ENCODE measurements at places on chromosomes 7 and 10.

- no peak for DNase-seq
Measured at GRCh38 chr7:106597751-106598546, 63.0 kb downstream of the CCDC71L start.

- no peak for DNase-seq
Measured at GRCh38 chr7:67764289-67764688, 767.7 kb downstream of the TYW1 start.

DNA sequence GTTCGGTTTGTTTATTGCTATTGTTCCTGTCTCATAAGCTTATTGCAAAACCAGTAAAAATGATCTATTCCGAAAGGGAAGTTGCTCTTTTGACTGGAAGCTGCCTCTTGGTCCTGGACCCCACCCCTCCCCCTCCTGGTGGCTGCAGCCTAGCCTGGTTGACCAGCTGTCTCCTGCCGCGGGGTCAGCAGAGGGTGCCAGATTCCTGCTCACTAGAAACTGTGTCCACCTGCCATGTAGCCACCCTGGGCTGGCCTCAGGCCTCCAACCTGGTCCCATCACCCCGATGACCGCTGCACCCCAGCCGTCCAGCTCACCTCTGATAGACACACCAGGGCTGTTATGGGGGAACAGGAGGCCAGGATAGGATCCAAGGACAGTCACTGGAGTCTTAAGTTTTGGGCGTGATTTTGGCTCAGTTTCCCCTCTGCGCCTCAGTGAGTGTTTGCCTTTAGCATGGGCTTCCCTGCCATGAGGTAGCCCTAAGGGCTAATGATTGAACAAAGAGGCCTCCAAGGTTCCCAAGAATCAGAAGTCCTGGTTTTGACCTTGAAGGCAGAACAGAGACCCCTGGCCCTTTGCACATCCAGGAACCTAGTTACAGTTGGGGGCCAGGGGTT, 32.9 kb upstream of the SLF2 start:
- DNase-seq: no peak

DNA sequence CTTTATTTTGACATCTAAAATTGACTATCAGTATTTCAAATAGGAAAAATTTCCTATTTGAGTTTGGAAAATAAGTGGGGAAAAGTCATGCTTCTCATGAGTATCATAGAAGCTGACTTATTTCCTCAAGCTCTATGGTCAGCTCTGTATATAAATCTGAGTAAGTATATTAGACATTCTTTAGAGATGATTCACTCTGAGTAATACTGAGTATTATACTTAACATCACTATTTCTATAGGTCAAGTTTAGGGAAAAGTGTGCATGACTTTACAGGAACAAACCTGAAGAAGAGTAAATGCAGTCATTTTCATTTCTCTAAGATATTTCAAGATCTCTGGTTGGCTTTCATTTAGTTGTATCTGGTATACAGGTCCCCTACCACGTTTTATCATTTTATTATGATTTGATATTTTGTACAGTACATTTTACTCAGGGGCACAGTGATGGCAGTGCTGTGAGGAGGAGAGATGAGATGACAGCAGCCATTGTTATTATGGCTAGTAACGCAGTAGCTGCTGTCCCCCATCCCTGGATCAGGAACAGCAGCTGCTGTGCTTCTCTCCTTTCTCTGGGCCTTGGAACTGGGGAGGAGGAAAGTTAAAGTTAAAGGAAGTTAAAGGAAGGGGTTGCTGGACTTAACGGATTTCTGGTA, 15.2 kb downstream of the SND1 start:
- no peak for DNase-seq

- DNase-seq: no peak
Measured at GRCh38 chr7:128831994-128832879, 2.0 kb downstream of the FLNC start.

DNA sequence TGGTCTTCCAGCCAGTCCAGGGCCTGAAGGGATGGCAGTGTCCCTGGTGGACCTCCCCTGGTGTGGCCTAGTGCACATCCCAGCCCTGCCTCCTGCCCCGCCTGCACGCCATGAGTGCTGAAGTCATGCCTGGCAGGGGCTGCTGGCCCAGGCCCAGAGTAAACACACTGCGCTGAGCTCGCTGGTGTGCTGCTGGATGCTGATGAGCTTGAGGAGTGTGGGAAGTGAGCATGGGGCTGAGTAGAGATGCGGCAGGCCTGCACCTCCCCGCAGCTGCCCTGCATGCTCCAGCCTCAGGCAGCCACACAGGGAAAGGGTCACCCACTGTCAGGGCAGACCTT, 43.2 kb downstream of the HTRA1 start:
- DNase-seq: no peak

DNA sequence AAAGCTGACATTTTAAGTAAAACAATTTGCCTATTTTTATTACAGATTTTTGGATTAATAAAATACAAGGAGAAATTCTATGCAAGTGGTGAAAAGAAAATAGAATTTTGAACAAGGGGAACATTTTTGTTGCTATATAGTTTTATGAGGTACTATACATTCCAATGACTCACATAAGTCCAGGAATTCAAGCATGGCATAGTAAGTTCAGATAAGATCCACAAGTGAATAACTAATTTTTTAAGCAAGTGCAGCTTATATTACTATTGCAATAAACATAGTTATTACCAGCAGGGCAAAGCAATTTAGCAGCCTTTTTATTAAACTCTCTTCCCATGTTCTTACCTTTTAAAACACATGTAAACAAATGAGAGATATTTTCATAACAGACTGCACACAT, 1123.5 kb upstream of the LRRN3 start:
- no peak for DNase-seq

DNA sequence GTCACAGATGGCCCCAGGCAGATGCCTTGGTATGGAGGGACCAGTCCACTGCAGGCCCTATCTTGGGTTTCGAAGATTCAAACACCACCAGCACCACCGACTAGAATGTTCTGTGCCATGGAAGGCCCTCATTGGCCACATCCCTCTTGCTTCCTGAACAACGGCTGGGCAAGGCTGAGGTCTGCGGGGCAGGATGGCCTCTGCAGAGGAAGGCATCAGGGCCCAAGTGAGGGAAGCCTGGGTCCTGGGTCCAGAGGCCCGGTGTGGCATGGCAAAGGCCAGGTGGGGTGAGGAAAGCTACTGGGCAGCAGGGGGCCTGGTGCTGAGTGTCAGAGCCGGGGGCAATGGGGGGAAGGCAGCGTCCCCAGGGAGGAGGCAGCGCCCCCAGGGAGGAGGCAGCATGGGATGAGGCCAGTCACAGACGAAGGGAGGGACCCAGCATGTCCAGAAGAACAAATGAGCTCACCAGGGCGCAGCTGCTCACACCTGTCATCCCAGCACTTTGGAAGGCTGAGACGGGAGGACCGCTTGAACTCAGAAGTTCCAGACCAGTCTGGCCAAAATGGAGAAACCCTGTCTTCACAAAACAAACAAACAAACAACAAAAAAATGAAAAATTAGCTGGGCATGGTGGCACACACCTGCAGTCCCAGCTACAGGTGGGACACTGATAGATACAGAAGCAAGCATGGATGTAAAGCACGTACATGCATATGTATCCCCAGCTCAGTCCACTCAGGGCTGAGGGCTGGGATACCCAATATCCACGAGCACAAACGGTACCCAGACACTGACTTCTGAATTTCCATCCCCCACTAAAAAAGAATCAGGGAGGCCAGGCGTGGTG, 64.4 kb downstream of the PROSER2 start:
- DNase-seq: no peak

DNA sequence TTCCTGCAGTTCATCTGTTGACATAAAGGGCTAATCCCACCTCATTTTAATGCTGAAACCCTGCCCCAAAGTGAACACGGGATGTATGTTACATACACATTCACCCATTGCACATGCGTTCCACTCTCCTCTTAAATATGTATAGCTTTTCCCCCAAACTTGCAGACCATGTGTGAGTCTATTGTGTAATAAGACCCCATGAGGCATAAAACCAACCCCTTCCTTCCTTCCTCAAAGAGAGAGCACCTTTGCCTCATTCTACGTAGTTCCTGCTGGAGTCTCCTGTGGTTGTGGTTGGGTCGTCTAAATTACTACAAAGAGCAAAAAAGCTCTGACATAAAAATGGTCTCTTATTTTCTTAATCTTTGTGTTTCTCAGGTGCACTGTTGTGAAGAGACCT, 345.7 kb upstream of the KLF6 start:
- no peak for DNase-seq

GRCh38 chr7:108072116-108072515, 58.0 kb downstream of the LAMB4 start:
- no peak for DNase-seq

DNA sequence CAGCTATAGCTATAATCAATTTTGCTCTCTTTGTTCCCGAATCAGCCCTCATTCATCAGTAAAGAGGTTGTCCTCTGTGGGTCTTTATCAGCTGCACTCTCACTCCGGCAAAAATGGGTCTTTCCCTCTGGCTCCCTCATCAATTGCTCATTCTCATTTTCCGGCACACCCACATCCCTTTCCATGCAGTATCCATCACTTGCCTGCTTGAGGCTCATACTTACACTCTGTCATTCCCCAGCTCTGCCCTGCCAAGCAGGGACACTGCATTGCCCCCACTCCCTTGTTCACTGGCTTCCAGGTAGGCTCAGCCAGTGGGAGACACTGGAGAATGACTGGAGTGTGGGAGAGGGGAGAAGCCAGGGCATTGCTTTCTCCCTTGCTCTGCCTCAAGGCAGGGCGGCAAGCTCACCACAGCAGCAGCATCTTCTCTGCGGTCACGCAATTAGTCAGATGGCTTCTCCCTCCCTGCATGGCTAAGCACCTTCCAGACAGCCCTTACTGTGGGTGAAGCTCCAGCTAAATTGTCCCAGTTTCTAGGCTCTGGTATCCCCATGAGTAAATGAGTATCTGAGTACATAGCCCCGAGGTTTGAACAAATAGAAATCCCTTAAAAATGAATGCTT, 470.7 kb upstream of the LRRN3 start:
- no peak for DNase-seq

GRCh38 chr10:60732198-60732806, 46.0 kb upstream of the CDK1 start:
- peak; percentile 75 for DNase-seq

- DNase-seq: no peak
Measured at GRCh38 chr10:59625721-59626522, 83.7 kb downstream of the SLC16A9 start.

GRCh38 chr10:74585231-74586087, 240.9 kb upstream of the KAT6B start:
- peak; percentile 32 for DNase-seq

DNA sequence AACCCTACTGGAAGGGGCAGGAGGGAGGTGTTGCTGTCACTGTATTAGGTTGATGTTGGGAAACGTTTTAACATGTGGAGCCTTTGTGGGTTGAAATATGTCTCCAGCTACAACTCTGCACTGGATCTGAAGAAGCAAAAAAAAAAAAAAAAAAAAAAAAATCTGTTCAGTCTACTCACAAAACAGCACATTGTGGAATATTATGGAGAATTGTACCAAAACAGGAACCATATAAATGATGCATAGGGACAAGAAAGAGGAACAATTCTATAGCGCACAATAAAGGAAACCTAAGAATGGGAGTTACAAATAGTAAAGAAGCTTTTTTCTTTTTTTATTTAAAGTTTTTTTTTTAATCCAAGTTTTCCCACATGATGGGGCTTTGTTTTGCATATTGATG, 63.8 kb downstream of the CCSER2 start:
- DNase-seq: no peak

GRCh38 chr7:155975490-155975889, 163.2 kb upstream of the SHH start:
- no peak for DNase-seq

- no peak for DNase-seq
Measured at GRCh38 chr10:61304746-61305145, 148.4 kb downstream of the TMEM26 start.

- DNase-seq: no peak
Measured at GRCh38 chr10:128713471-128713870, 587.2 kb upstream of the MKI67 start.

DNA sequence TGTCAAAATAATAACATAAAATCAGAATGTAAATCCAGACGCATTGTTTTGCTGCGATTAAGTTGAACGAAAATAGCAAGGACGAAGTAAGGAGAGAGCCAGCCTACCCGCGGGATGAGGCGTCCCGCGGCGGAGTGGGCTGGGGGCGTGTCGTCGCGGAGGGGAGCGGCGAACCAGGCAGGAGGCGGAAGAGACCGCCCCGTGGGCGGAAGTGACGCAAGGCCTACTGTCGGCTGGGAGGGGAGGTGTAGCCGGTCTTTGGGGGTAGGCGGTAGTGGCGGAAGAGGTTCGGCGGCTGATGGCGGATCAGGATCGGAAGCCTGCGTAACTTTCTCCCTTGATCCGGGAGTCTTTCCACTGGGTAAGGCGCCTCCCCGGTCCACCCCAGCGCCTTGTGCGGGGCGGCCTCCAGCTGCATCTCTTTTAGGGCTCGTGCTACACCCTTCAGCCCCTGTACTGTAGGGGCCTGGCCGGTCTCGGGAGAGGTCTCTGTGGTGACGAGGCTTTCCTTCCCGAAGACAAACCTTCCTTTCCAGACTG, at the start of gene TAX1BP1:
TSS of gene TAX1BP1 (plus strand) at position 254 of the 540 bp plus-strand sequence. CDS start 8,363 bp downstream, outside the sequence.
- DNase-seq: peak; percentile 94

GRCh38 chr10:30215141-30215540, 133.9 kb downstream of the MTPAP start:
- DNase-seq: no peak

- DNase-seq: no peak
Measured at GRCh38 chr10:6095810-6096570, 7.2 kb downstream of the RBM17 start.

DNA sequence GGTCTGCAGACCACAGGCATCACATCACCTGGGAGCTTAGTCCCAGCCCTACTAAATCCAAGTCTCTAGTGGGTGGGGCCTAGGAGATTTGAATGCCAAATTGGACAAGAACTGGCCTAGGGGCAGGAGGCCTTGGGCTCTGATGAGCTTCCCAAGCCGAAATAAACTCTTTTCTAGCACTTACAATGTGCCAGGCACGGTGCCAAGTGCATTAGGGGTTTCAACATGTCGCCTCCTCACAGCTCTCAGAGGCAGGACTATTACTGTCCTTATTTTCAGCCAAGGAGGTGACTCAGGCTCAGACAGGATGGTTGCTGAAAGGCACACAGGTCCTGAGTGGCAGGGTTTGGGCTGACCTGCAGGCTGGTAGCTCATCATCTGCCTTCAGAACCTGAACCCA, 9.2 kb upstream of the CPA1 start:
- DNase-seq: no peak

Measured in T-helper 2 cell (primary cell).